NCI-H1105 (cell line): ENCODE measurements at places on chromosomes 5 and 9.

GRCh38 chr9:129962451-129962864 lies 80.5 kb downstream of the FNBP1 start:
- no peak for DNase-seq

GRCh38 chr9:88458716-88459465 lies 70.6 kb downstream of the SPIN1 start:
- no peak for DNase-seq

DNA sequence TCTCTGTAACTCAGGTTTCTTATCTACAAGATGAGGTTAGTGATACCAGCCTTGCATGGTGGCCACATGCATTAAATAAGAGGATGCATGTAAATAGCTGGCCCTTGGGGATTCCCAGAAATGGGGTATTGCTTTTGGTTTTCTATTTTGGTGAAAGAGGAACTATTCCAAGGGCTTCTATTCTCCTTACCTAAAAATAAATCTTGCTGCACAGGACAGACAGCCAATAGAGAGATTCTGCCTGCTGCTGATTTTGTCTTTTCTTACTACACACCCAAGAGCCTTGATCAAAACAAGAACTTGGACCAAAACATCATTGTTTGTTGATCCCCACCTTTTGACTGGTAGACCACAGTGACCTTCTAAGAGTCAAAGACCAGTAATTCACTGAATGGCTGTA lies 161.8 kb downstream of the PJA2 start:
- no peak for DNase-seq

DNA sequence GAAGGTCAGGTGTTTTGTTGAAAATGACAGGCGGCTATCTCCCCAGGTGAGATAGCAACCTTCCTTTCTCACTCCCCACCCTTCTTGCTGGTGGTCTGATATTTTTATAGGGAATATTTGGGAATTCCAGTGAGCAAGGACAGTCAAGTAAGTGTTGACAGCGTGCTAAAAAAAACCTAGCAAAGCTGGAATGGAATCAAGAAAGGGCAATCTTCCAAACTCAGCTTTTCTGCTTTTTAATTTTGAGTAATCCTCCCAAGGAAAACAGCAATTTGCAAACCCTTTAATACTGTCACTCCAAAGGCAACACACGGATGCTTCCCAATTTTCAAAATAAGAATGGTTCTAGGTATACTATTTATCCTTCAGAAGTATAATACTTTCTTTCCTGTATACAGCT lies 143.7 kb upstream of the PCA3 start:
- DNase-seq, result no peak

GRCh38 chr5:150946351-150946905 lies 41.6 kb upstream of the ZNF300 start:
- DNase-seq, result no peak

DNA sequence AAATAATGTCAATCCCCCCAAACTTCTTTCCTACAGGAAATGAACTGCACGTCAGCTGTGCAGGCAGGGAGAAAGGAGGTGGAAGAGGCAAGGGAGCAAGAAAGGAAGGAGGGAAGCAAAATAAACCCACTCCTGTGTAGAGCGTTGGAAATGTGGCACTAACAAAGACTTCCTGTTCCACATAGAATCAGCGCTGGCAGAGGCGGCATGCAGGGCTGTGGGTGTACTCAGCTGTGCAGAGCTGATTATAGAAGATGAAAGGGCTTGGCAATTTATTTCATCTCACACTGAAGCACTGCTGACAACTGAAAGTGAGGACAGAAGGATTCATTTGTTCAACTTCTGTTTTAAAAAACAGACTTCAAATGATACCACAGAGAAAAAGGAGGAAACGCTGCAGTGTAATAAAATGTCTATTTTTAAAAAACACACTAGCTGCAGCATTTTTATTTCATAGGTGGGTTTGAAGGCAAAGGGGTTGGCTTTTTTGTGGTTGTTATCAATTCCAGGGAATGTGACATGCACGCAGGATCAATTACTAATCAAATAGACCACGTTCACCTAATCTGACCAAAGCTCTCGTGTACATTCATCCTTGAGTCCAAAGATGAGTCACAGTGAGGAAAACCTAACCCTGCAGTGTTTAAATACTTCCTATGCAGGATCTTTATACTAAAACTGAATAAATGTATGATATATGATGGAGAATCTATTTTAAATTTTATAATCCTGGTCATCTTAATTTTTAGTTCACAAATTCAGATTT lies 583.5 kb downstream of the ZNF608 start:
- DNase-seq, result no peak

- no peak for DNase-seq
These were observed 46.6 kb downstream of the HABP4 start for GRCh38 chr9:96496368-96497116.

DNA sequence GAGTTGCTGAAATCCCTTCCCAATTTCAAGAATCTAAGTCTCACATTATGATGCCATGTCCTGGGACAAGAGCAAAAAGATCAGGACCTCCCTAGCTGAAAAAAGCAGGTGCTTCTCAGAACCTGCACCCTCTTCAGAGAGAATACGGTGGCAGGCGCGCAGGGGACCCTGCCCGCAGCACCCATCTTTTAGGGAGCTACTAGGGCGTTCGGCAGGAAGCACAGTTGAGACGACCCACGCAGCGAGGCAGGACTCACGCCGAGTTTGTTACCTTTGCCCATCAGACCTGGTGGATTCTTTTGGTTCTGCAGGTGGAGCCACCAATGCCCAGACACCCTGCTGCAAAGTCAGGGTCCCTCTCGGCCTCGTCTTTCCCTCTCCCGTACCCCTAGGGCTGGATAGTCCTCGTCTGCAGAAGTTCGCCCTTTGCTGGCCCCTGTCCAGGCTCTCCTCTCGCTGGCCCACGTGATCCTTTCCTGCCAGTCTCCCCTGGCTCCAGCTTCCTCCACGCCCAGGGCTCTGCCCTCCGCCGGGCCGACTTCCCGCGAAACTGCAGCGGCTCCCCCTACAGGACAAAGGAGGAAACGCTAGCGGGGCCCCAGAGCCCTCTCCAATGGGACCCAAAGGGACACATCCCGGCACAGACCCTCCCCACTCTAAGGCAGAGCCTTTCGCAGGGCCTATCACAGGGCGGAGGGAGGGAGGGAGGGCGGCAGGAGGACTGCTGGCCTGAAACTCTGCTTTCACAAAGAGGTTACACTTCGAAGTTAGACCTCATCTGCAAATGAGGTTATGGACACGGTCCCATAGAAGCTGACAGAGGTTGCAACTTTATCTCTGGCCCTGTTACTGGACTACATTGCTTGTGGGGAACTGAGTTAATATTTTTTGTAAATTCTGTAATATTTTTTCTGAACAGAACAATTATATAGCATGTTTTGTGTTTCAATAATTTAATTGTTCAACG lies 28.8 kb downstream of the TMEM174 start:
- DNase-seq, result no peak

DNA sequence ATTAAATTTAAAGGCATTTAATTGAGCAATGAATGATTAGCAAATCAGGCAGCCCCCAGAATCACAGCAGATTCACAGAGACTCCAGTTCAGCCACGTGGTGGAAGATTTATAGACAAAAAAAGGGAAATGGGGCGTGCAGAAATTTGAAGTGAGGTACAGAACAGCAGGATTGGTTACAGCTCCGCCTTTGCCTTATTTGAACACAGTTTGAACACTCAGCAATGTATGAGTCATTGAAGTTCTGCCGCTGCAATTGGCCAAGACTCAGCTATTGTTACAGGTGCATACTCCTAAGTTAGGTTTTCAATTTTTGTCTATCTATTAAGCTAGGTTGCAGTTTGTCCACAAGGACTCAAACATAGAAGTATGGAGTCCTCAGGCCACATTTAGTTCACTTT lies 157.7 kb upstream of the SLC12A2 start:
- DNase-seq, result no peak

DNA sequence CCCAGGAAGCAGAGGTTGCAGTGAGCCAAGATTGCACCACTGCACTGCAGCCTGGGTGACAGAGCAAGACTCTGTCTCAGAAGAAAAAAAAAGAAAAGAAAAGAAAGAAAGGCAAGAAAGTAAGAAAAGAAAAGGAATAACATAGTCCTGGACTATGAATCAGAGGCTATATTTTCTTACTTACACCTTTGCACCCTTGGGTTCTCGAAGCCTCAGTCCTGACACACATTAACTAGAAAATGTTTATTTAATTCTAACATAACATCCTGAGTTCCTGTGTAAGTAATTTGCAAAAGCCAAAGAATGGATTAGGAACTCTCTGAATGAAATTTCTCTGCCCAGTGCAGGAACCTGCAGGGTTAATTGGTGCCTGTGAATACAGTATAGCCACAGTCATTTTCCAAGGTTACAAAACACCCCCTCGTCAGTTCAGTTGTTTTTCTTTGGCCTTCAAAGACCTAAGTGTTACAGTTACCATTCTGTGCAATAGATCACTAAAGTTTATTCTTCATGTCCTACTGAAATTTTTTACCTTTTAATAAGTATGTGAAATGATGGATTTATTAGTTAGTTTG lies 147.6 kb downstream of the SV2C start:
- no peak for DNase-seq

DNA sequence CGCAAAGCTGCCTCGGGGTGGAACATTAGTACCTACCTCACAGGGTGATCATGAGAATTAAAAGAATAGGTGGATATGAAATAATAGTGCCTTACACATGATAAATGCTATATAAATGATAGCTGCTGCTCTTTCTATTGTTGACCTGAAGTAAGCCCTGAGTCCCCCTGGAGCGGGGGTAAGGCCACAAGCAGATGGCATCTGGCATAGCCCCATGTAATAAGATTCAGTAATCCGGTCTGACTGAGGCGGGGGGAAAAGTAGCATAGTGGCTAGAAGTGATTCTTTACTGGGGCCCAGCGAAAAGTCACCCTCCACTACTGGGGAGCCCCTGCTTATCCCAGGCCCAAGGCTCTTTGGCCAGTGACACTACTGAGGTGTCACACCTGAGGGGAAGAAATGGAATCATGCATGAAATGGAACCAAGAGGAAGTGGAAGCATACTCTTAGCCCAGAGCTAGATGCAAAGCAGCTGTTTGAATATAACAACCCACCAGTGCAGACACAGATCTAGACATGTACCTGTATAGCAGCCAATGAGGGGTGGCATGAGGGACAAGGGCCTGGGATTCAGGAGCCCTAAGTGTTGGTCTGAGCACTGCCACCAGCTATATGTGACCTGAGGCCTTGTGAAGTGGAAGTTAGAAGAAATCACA lies 16.1 kb upstream of the FGFR4 start:
- no peak for DNase-seq

- no peak for DNase-seq
These were observed 234.1 kb upstream of the DAB2 start for GRCh38 chr5:39658866-39659265.

DNA sequence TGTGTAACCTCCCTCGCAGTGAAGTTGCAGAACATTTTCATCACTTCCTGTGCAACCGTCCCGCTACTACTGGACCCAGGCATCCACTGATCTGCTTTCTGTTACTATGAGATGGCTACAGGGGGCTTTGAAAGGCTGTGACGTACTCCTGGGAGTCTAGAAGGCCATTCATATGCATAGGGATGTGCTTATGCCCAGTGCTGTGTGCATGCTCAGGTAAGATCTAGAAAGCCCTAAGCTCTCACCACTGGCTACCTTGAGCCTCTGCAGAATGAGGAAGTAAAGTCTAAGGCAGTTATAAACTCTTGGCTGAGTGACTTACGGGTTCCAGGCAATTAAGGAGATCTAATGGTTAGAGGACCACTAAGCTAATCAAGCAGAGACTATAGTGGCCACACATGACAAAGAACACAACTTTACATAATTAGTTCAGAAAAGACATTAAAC lies 11.8 kb downstream of the HNRNPAB start:
- no peak for DNase-seq

DNA sequence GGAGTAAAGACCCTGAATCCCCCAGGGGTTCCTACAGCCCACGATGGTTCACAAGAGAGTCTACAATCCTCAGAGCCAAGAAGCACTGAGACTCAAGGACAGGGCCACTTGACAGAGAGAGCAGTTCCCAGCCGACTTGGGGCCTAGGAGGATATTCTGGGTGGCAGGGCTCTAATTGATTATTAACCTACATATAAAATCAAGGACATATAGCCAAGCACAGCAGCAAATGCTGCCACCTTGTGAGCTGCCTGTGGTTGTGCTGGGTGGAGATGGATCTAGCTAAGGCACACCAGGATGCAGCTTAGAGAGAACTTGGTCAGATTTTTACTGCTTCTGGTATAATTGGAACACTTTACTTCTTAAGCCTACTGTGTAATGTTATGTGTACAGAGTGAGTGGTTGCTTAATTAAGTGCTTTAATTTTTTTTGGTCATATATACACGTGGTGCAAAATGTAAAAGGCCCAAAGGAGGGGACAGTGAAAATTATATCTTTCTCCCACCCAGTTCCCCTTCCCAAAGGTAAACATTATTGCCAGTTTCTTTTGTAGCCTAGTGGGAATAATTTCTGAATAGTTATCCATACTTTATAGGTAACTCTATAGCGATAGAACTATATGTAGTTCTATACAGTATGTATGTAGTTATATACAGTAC lies 78.8 kb downstream of the F2RL2 start:
- DNase-seq, result no peak

DNA sequence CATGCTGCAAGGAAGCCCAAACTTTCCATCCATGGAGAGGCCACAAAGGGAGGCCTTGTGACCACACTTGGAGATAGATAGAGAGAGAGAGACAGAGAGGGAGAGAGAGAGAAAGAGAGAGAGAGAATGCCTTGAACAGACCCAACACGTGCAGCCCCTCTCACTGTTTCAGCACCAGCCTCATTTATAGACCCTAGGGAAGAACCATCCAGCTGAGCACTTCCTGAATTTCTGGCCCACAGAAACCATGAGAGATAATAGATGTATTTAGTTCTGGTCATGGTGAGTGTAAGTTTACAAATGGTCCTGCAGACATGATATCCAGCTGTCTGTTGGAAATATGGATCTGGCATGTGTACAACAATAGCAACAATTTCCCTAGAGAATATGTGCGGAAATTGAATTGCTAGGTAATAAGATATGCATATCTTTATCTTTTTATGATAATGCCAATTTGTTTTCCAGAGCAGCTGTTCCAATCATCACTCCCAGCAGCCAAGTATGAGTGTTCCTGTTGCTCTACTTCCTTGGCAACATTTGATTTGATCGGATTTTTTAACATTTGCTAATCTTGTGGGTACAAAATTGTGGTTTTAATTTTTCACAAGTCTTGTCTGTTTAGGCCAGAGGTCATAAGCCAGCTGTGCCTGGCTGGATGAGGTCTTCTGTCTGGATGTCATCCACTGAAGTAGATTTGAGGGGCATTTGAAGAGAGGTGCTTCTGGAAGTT lies 217.3 kb upstream of the IL12B start:
- no peak for DNase-seq

- no peak for DNase-seq
These were observed 112.0 kb downstream of the VAV2 start for GRCh38 chr9:133880136-133880535.

GRCh38 chr9:136155576-136155975 lies 36.9 kb upstream of the TMEM250 start:
- DNase-seq, result no peak

DNA sequence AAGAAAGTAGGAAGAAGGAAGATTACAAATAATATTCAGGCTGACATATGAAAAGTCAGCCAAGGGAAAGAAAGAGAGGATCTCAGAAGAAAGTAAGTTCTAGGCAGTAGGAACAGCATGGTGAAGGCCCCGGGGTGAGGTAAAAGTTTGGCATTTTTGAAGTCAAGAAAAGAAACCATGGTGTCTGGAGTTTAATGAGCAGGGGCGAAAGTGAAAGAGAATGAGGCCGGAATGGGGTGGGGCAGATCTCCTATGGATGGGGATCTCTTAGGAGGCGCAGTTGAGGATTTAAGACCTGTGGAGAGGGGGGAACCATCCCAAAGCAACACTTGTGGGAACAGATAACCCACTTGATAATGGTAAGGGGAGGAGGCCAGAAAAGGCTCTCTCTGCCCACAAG lies 42.3 kb upstream of the SMAD5 start:
- DNase-seq, result no peak
